Renal cortical epithelial cell (primary cell): ENCODE measurements at places on chromosomes 16 and 17. TPM values are rescaled to one million over a fixed set of nuclear protein-coding genes. Genes with fewer than 3 reads are reported as not detected.

DNA sequence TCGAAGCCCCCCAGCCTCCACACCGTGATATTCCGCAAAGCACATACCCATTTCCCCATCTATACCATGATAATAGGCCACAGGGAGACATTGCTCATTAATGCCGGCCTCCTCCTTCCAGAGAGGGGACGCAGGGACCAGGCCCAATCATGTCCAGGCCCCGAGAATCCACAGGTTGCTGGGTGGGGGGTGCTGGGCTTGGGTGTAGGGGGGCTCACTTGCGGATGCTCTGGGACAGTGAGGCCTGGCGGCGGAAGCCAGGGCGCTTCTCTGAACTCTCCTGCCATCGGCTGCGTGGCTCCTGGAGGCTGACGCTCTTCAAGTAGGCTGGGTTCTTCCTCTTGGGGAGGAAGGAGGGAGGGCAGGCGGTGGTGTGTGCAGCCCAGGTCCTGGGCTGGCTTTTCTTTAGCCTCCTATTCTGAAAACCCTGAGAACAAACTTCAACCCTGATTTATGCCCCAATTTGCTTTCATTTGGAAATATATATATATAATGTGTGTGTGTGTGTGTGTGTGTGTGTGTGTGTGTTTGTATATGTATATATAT lies 12.2 kb downstream of the AANAT start:
- DNase-seq: no peak

DNA sequence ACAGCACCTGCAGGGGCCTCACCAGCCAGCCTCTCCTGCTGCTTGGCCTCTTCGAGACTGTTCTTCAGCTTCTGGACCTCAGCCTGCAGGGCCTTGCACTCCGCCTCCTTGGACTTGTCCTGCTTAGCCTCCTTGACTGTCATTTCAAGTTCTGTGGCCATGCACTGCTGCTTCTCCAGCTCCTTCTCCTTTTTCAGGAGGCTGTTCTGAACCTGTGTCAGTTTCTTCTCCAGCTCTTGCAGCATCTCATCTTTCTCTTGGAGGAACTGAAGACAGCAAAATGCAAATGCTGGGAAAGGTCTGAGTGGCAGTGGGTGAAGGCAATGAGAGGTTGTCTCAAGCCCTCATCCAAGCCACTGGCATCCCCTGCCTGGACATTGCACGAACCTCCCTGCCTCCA lies 39.1 kb downstream of the DHX38 start:
- no peak for DNase-seq

- no peak for DNase-seq
Measured at GRCh38 chr17:2444382-2444781, 43.5 kb upstream of the MNT start.

DNA sequence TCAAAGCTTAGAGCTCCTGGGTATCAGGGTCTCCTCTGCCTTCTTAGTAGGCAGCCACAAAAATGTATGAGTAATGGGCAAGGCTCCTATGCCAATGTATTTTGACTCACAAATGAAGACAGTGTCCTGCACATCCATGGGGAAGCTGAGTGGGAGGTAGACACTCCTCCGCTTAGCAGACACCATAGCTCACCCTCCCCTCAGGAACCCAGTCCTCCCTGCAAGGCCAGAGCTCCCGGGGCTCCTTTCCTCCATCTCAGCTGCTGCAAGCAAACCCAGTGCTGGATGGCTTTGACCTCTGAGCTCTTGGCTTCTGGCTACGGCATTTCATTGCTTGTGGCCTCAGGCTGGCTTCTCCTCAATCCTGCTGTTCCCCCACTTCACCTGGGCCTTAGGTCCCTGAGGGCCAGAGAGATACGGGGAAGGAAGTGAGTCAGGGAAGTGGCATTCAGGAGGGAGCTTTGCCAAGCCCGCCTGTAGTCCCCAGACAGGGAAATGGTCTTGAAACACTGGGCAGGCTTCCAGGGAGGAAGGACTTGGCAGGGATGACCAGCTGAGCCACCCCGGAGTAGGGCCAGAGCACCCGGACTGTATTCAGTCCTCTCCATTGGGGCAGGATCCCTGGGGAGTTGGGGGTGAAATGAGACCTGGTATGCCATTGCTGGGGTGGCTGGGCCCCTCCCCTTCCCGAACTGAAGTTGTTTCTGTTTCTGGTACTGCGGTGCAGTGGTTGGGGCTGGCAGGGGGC lies 4.5 kb downstream of the ABCC3 start:
- peak; percentile 98 for DNase-seq

The YBX2 gene
- 0.45 TPM in 1 of 2 replicates, not detected in the other for total RNA-seq

The CACNG5 gene
- not detected in 2 replicates for total RNA-seq

The TEPSIN gene
- 9.4 and 14.0 TPM in 2 replicates for total RNA-seq

The TNFRSF12A gene
- 196 and 480 TPM in 2 replicates for total RNA-seq
